HepG2 (cell line): ENCODE measurements at places on chromosomes 6 and 20.

DNA sequence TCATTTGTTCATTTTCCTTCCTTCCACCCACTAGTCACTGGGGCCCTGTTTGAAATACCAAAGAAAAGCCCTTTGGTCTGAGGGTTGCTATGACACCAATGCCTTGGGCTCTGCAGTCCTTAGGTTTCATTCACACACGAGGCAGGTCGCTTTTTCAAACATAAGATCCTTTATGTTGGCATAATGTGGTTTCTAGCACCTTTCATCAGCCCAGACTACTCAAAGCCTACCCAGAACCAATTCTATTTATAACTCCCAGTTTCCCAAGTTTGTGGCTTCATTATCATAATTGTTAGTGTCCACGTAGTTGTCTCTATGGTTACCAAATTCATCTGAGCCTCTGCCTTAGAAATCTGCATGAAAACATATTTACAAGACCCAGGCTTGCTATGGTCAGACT, 6.6 kb upstream of the TP53RK start:
- no peak overlapping the region for H3K4me3 ChIP-seq
- no peak overlapping the region for H3K27ac ChIP-seq
- no peak for DNase-seq

DNA sequence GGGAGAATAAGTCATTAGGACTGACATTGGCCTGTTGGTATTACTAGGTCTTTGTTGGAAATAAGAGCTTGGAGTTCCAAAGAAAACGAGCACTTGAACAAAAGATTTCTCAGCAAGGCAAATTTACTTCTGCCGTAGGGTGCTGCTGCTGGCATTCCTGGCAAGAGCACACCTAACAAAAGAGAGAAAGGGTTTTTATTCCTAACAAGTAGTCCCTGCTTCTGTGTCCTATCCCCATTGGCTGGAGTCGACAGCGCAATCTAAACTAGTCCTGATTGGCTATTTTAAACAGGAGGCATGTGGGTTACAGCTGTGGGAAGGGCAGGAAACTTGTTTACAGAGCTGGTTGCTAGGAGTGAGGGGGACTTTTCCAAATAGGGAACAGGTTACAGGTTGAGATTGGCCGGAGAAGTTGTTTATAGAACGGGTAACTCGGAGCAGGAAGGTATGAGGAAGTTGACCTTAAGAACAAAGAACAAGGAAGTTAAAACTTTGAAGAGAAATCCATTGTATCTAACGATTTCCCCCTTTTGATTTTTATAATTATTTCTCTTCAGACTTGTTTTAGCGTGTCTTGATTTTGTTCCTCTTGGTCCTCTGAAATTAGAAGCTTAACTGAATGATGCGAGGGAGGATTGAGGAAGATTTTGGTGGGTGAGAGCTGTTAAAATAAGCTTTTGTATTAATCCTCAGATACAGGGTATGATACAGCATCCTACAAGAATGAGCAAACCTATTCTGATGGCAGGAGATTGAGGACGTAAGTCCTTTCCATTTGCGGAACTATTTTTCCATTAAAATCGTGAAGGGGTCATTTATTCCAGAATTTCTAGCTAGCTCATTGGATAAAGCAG, 3.4 kb upstream of the ZNFX1 start:
- peak overlapping the region; percentile 98 for H3K4me3 ChIP-seq
- peaks cover 66% of the 10 kb centered on the region for H3K36me3 ChIP-seq
- DNase-seq = peak; percentile 90
- H3K27me3 ChIP-seq = peaks cover 4% of the 10 kb centered on the region; the same call in 1 of the 3 replicates
- H3K4me1 ChIP-seq = peaks cover 71% of the 10 kb centered on the region
- H3K27ac ChIP-seq = peak overlapping the region; percentile 91

DNA sequence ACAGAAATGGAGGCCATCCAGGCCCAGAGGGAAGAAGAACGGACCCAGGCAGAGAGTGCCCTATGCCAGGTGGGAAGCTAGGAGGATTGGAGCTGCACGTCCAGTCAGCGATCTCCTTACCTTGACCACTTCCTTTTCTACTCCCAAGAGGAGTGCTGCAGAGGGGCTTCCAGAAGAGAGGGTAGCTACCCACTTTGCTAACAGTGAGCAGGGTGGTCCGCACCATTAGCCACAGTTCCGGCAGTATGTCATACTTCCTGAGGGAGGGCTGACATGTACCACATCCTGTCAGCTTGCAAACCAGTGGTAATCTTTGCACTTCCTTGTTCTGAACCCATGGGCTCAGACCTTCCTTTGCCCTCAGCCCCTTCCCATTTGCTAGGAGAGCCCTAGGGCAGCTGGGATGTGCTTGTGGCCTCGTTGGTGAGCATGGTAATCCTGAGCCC, 35.4 kb downstream of the CEP250 start:
- no peak for DNase-seq
- no peaks in the 10 kb centered on the region for H3K27me3 ChIP-seq
- H3K4me3 ChIP-seq = no peak overlapping the region
- H3K27ac ChIP-seq = no peak overlapping the region
- no peaks in the 10 kb centered on the region for H3K4me1 ChIP-seq

GRCh38 chr6:47400581-47400980, 77.0 kb upstream of the CD2AP start:
- H3K27me3 ChIP-seq = no peaks in the 10 kb centered on the region

DNA sequence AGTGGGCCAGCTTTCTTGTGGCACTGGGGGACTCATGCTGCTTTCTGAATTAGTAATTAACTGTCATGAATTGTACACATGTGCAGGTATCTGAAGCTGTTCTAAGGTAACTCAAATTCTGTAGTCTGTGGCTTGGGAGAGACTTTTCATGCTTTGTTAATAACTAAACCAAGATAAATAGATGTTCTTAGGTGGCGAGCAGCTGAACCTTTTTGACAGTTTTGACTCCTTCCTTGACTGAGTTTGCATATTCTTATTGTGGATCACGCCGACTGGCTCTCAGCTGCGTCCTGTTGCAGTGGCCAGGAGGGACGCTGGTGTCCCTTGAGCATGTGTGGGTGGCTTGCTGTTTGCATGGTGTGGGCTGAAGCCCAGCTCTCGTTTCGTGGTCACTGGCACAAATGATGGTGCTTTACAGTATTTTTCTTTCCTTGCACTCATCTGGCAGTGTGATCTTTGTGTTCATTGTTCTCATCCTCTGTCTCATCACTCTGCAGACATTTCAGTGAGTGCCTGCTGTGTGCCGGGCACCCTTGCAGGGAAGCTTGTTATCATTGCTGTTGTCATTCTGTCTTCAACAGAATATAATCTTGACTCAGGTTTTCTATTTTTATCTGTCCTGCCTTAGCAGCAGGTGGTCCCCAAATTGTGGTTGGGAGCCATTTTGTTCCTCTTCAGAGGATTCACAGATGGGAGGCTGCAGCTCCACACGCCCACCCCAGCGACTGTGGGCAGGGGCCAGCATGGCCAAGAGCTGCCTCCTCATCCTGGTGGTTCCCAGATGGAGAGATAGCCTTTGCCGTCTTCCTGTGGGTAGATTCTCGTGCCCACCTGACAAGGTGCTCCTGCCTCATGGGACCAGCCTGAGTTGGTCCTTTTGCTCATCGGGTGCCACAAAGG, 39.6 kb downstream of the DUSP22 start:
- DNase-seq = no peak
- no peak overlapping the region for H3K4me3 ChIP-seq
- no peak overlapping the region for H3K27ac ChIP-seq
- H3K36me3 ChIP-seq = peaks cover 1% of the 10 kb centered on the region; the same call in 1 of the 2 replicates

DNA sequence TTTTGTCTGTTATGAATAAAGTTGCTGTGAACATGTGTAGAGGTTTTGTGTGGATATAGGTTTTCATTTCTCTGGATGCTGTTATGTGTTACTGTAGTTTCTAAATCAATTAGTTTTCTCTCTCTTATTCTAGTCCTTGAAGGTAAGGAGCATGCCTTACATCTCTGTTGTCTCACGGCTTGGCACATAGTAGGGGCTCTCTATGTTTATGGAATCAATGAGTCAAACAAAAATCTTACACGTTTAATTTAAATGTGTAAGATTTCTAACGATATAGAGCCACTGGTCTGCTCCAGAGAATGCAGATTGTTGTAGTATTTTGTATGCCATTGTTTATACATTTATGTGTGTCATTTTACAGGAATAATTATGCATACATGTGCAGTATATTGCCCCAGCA, 15.3 kb upstream of the DHX35 start:
- H3K4me3 ChIP-seq = no peak overlapping the region
- H3K27me3 ChIP-seq = no peaks in the 10 kb centered on the region
- H3K36me3 ChIP-seq = peaks cover 88% of the 10 kb centered on the region
- peaks cover 12% of the 10 kb centered on the region for H3K4me1 ChIP-seq
- no peak overlapping the region for H3K27ac ChIP-seq

DNA sequence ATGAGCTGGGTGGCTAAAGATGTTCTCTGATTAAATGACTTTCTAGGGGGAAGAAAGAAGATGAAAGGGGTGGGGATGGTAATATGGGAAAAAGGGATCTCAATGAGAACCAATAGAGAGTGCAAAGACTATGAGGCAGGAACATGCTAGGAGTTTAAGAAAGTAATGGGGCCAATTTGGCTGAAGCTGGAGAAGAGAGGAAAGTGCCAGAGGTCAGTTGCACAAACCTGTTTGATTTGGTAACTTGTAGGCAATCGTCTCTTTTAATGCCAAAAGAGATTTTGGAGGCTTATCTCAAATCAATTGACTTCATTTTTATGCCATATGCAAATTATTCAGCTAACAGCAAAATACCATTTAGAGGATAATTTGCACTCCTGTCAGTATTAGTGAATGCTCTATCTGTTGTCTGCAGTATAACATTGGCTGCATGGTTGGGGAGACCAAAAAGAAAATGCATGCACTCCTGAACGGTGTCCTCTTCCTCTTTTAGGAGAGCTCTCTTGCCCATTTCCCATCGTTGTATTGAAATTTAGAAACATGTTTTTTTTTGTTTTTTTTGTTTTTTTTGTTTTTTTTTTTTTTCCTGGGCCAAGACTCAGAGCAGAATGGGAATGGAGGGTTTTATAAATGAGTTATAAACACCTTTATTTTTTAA, 193.9 kb downstream of the BTBD3 start:
- H3K4me3 ChIP-seq = no peak overlapping the region
- no peaks in the 10 kb centered on the region for H3K4me1 ChIP-seq
- no peak overlapping the region for H3K27ac ChIP-seq
- no peak for DNase-seq

GRCh38 chr6:45822873-45823272, 192.8 kb downstream of the CLIC5 start:
- H3K27ac ChIP-seq = no peak overlapping the region
- no peaks in the 10 kb centered on the region for H3K4me1 ChIP-seq
- H3K36me3 ChIP-seq = no peaks in the 10 kb centered on the region

- no peaks in the 10 kb centered on the region for H3K4me1 ChIP-seq
- no peaks in the 10 kb centered on the region for H3K36me3 ChIP-seq
- peaks cover 45% of the 10 kb centered on the region for H3K27me3 ChIP-seq
- no peak overlapping the region for H3K4me3 ChIP-seq
- H3K27ac ChIP-seq = no peak overlapping the region
- DNase-seq = no peak
Observed at GRCh38 chr6:170206317-170206621, 84.6 kb downstream of the DLL1 start.

- H3K36me3 ChIP-seq = no peaks in the 10 kb centered on the region
- DNase-seq = no peak
Observed at GRCh38 chr6:14917109-14917910, 328.6 kb upstream of the JARID2 start.

GRCh38 chr6:99645986-99646385, 39.4 kb downstream of the PRDM13 start:
- H3K36me3 ChIP-seq = no peaks in the 10 kb centered on the region
- H3K27ac ChIP-seq = no peak overlapping the region
- H3K27me3 ChIP-seq = no peaks in the 10 kb centered on the region
- H3K4me3 ChIP-seq = no peak overlapping the region
- no peak for DNase-seq

DNA sequence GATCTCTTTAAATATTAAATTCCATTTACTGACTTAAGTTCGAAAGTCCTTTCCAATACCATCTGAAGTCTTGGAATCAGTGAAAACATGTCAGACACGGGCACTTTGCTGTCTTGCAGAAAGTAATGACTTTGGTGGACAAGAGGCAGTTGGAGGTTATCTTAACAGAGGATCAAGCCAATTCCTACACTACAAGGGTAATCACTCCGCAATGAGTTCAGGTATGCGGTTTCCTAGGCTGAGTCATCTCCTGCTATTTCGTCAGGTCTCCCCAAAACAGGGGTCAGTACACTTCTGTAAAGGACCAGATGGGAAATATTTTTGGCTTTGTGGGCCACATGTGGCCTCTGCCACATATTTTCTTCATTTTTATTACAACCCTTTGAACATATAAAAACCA, 656.6 kb downstream of the KIF16B start:
- no peaks in the 10 kb centered on the region for H3K36me3 ChIP-seq
- DNase-seq = no peak
- no peak overlapping the region for H3K27ac ChIP-seq
- no peaks in the 10 kb centered on the region for H3K4me1 ChIP-seq
- H3K4me3 ChIP-seq = no peak overlapping the region
- no peaks in the 10 kb centered on the region; the same call in 1 of the 2 replicates for H3K27me3 ChIP-seq

DNA sequence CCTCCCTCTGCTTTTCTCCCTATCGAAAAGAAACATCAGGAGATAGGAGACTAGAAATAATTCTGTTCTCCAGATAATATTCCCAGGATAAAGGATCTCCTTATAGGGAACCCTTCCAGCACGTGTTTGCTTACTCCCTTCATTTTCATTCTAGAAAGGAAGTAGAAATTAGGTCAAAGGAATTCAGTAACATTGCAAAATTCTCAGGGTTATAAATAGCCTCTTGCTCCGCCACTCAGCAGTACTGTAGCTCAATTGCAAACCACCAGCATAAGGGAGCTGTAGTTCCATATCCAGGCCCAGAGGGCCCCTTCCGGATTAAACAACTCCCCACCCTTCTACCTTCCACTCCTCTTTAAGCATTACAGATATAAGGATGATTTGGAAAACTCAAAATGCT, 6.2 kb downstream of the ELMO2 start:
- H3K4me3 ChIP-seq = no peak overlapping the region
- no peaks in the 10 kb centered on the region for H3K27me3 ChIP-seq
- peaks cover 4% of the 10 kb centered on the region for H3K36me3 ChIP-seq
- H3K4me1 ChIP-seq = peaks cover 46% of the 10 kb centered on the region
- H3K27ac ChIP-seq = no peak overlapping the region

DNA sequence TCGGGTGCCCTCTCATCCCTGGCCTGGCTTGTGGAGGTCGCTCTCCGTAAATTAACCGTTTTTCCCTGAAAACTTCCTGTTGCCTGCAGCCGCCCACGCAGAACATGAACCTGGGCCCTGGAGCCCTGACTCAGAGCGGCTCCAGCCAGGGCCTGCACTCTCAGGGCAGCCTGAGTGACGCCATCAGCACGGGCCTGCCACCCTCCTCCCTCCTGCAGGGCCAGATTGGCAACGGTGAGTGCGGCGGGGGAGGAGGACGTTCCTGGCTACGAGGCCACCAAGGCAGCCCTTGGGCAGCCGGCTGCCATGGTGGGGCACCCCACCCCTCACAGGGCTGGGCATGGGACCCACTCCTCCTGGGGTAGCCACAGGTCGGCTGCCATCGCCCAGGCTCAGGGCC, 17.8 kb downstream of the SS18L1 start:
- peaks cover 82% of the 10 kb centered on the region for H3K36me3 ChIP-seq
- DNase-seq = no peak
- H3K4me3 ChIP-seq = no peak overlapping the region
- no peak overlapping the region for H3K27ac ChIP-seq
- no peaks in the 10 kb centered on the region for H3K27me3 ChIP-seq
